ENCODE measurements at places on chromosomes 7 and 10.

- no peak for DNase-seq
These were observed 2.1 kb downstream of the CASD1 start for GRCh38 chr7:94511718-94512117.

DNA sequence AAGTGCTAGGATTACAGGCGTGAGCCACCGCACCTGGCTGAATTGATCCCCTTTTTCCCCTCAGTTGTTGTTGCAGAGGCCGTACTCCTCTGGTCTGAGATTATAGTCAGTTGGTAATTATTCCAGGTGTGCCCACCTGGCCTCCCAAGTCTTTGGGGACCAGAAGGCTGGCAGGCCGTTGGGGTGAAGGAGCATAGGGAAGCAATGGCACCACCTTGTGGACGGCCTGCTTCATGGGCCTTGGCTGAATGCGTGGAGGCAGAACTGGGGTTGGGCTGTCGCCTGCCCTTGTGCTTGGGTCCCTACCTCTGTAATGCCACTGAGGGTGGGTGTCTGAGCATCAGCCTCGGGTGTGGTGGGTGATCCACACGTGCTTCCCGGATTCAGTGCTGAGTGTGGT, 125.7 kb downstream of the RGS10 start:
- DNase-seq, result peak; percentile 53

- DNase-seq, result no peak
These were observed 280.5 kb downstream of the WDR11 start for GRCh38 chr10:121131426-121132265.

DNA sequence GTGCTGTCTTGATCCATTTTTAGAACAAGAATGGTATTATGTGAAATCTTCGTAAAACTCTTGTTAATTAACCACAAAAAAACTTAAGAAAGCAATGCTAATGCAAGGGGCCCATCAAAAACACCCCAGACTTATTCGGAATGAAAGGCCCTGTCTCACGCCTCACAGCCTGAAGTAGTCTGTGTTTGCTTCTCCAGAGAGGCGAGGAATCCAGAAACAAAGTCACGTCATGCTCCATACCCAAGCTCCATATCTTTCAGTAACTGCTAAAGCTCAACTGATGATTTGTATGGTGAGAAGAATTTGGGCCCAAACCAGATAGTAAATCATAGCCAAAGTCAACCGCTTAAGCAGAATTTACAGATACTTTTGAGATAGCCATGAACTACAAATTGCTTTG, 155.4 kb downstream of the ATE1 start:
- no peak for DNase-seq

DNA sequence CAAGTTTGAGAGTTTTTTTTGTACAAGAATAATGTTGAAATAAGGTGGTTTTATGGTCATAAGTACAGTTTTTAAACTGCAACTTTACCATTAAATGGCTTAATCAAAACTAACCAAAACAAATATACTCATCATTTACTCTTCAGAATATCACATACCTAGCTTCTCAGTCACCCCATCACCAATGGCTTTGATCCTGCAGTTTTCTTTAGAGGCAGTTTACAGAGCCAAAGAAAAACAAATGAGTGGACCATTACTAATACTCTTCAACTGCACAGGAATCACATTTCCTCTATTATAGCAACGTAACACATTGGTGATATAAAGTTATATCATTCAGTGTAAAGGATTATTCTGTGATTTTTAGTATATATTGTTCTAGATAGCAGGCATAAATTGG, 576.1 kb upstream of the LRRTM3 start:
- no peak for DNase-seq

- no peak for DNase-seq
These were observed 86.8 kb downstream of the MKX start for GRCh38 chr10:27658788-27659187.

- DNase-seq, result no peak
These were observed 24.9 kb downstream of the CALML3 start for GRCh38 chr10:5549462-5550249.

GRCh38 chr7:96266580-96266979, 55.3 kb downstream of the SLC25A13 start:
- no peak for DNase-seq

DNA sequence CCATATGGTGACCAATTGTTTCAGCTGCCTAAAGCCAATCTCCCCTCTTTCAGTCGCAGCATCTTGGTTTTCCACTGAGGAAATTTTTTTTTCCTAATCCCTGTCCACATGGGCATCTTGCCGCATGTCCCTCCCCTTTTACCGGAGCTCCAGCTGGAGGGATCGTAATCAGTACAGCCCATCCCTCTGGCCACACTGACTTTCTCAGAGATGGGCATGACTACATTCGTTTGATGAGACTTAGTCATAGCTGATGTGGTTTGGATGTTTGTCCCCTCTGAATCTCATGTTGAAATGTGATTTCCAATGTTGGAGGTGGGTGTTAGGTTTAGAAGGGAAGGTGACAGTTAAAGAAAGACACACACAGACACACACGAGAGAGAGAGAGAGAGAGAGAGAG, 186.8 kb upstream of the CXCL12 start:
- no peak for DNase-seq

DNA sequence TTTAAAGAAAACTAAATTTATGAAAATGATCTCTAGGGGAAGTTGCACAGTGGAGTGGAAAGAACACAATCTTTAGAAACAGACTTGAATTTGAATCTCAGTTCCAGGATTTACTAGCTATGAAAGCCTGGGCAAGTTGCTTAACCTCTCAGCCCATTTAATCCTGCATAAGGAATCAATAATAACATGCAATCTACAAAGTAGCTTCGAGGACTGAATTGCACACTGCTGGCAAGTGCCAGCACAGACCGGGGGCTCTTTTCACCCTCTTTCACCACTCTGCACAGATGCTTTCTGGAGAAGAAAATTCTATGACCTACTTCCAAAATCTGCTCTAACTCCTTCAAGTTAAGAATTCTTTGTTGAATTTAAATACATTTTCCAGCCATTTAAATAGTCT, 63.4 kb upstream of the ANK3 start:
- DNase-seq, result no peak

DNA sequence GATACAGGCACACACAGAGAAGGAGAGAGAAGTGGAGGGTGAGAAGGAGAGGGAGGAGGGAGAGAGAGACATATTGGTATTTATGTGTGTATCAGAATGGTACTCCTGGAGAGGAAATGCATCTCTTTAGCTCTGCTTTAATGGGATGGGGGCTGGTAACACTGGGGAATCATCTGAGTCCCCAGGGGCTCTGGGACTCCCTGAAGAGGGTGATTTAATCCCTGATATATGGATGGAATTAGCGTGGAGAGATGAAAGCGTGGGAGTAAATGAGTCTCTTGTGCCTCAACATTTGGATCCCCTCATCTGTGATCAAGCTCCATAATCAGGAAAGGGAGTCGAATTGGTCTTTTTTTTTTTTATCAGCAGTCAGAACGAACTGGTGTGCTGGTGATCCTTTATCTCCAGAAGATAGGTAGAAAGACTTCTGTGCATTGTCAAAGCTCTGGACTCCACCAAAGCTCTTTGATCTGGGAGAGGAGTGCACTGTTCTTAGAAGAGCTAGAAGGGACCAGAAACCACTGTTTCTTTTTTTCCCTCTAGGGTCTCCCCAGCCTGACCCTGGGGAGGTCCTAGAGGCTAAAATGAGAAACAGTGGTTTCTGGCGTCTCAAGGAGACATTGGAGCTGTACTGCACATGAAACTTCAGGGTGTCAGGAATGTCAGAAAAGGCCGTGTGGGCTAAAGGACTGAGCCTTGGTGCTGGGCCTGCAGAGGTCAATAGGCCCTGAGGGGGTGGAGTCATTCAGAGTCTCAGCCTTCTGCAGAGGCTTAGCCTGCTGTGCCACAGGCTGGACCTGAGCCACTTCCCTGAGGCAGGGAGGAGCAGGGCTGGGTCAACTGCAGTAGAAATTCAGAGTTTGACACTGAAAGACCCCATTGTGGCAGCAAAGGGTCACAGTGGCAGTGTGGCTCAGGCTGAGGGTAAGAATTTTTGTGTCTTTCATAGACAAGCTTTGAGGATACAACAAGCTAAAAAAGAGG, 234.4 kb upstream of the SLC26A5 start:
- no peak for DNase-seq

- DNase-seq, result no peak
These were observed 18.3 kb upstream of the GRIFIN start for GRCh38 chr7:2494191-2495130.

GRCh38 chr7:149783386-149784250, 10.2 kb upstream of the ZNF467 start:
- DNase-seq, result no peak

DNA sequence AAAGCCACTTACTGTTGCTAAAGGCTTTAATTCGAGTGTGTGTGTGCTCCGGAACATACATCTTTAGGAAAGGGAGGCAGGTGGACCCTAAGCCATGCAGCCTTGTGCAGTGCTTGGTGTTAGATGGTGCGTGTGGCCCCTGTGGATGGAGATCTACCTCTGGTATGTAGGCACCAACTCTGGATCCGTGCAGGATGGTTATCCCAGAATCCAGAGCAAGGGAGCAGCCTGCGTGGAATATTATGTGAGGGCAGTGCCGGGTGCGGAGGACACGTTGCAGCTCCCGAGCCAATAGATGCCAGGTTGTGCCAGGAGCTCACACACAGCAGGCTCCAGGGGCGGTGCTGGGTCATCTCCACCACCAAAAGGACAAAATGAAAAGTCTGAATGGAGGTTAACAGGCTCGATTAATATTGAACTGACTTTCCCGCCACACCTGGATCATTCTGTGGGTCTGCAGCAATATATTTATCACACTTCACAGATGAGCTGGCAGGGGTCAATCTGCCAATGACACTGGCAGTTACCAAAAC, 143.0 kb upstream of the NPS start:
- DNase-seq, result no peak

DNA sequence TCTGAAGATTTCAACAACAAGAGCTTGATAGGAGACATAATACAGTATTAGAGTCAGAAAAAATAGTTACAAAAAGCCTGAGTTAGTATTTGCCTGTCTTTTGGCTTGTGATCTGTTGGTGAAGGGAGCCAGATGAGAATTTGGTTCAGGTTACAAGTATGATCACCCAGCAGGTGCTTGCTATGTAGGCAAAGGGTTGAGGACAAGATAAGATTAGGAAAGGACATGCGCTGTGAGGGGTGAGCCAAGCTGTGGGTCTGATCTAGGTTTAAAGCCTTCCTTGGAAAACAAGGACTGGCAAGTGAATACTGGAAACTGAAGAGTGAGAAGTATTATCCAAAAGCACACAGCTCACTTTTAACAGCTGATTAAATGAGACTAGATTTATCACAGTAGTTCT, 28.7 kb upstream of the CD36 start:
- DNase-seq, result no peak

DNA sequence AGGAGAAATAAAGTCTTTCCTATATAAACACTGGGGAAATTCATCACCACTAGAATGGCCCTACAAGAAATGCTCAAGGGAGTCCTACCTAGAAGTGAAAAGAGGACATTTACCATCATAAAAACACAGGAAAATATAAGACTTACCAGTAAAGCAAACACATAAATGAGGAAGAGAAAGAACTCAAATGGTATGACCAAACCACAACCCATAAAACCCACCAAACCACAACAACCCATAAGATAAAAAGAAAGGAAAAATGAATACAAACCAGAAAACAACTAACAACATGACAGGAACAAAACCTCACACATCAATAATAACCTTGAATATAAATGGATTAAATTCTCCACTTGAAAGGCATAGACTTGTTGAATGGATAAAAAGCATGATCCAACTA, 71.9 kb upstream of the DIP2C start:
- DNase-seq, result no peak

DNA sequence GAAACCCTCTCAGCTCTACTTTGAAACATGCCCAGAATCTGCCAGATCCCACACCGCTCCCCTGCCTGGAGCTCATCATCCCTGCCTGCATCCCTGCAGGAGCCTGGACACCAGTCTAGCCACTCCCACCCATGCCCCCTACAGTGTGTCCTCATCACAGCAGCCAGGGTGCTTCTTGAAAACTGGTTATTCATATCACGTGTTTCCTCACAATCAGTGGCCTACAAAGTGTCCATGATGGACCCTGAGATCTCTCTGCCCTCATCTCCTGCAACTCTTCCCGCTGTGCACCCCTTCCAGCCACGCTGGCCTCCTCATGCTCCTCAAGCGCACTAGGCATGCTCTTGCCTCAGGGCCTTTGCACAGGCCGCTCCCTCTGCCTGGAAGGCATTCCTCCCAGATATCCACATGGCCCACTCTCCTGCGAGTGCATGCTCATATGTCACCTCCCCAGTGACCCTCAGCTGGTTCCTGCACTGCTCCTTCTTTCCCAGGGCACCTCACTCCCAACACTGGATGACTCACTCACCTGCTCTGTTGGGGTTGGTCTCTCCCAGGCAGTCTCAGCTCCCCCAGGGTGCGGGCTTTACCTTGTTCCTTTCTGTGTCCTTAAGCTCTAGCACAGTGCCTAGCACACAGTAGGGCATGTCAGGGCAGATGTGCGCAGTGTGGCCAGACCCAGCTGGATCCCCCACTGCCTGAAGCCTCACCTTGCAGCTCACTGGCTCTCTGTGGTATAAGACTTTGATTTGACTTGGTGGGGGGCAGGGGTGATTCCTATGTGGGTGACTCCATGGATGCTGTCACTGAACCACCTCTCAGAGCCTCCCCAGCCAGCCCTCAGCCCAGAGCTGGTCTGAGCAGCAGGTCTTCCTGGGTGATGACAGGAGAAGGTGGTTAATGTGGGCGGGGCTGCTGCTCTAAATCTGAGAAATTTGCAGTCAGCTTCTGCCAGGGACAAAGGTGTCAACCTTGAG, 37.3 kb downstream of the CDH23 start:
- no peak for DNase-seq

DNA sequence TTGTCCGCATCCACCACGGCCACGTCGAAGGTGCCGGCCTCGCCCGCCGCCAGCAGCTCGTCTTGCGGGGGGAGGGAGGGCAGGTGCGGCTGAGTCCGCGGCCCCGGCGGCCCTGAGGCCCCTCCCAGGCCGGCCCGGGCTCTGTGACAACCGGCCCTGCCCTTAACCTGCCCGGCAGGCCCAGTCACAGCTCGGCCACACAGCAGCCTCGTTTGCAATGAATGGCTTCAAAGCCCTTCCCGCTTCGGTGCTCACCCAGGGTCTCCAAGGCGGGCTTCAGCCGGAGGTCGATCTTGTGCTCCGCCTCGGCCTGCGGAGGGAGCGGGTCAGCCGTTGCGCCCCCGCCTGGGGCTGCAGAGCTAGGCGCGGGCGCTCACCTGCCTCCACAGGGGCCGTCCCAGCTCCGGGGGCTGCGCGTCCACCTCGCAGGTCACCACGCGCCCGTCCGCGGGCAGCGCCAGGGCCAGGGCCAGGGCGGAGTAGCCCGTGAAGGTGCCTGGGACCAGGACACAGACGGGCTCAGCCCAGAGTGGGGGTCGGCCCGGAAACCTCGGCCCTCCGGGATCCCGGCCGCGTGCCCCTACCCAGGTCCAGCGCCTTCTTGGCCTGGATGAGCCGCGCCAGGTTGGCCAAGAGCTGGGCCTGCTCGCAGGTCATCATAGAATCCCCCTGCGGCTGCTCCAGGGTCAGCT, 928 bp downstream of the COMTD1 start:
- DNase-seq, result no peak

GRCh38 chr10:131936294-131936693, 35.5 kb downstream of the PPP2R2D start:
- DNase-seq, result no peak

GRCh38 chr10:42932735-42933447, 144.0 kb upstream of the RET start:
- peak; percentile 69 for DNase-seq

All from stimulated activated CD4-positive, alpha-beta T cell treated with anti-CD3 and anti-CD28 coated beads, Interleukin-1b, Interleukin-23, amount 100 ng/mL, for 1 hour (primary cell).